Karpas-422 (cell line): ENCODE measurements at places on chromosomes 4 and X. TPM values are rescaled to one million over a fixed set of nuclear protein-coding genes. Genes with fewer than 3 reads are reported as not detected.

DNA sequence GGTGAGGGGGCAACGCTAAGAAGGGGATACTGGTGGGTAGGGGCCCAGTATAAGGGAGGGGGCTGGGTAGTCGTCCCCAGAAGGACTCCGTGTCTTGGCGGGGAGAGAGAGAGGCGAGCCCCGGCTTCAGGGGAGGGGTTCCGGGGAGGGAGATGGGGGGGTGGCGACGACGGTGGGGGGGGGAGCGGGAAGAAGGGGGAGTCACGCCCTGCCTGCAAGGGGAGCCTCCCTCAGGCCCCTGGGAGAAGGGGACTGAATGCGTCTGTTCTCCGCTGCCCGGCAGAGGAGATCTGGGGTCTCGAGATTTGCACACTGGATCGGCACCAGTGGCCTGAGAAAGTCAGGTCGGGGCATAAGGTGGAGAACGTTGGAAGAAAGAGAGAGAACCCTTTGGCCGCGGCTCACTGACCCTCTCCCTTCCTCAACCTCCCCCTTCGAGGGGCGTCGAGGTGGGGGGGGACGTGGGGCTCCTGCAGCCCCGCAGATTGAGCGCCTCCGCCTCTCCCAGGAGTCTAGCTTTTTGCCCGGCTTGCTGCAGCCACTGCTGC, 609 bp upstream of the BCORL1 start:
- peak; percentile 47 for DNase-seq

DNA sequence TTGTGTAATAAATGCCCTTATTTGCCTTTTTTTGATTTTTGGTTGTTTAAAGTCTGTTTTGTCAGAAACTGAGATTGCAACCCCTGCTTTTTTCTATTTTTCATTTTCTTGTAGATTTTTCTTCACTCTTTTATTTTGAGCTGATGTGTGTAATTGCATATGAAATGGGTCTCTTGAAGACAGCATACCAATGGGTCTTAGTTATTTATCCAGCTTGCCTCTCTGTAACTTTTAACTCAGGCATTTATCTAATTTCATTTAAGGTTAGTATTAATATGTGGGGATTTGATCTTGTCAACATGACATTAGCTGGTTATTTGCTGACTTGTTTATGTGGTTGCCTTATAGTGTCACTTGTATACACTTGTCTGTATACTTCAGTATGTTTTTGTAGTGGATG, 378.0 kb downstream of the CPXCR1 start:
- DNase-seq, result no peak

- no peak for DNase-seq
Observed at GRCh38 chrX:72048510-72049455, 82.9 kb downstream of the RTL5 start.

- no peak for DNase-seq
Observed at GRCh38 chr4:178340468-178340867, 898.2 kb upstream of the AGA start.

- no peak for DNase-seq
Observed at GRCh38 chrX:1434871-1435240, 17.9 kb downstream of the ASMTL start.

DNA sequence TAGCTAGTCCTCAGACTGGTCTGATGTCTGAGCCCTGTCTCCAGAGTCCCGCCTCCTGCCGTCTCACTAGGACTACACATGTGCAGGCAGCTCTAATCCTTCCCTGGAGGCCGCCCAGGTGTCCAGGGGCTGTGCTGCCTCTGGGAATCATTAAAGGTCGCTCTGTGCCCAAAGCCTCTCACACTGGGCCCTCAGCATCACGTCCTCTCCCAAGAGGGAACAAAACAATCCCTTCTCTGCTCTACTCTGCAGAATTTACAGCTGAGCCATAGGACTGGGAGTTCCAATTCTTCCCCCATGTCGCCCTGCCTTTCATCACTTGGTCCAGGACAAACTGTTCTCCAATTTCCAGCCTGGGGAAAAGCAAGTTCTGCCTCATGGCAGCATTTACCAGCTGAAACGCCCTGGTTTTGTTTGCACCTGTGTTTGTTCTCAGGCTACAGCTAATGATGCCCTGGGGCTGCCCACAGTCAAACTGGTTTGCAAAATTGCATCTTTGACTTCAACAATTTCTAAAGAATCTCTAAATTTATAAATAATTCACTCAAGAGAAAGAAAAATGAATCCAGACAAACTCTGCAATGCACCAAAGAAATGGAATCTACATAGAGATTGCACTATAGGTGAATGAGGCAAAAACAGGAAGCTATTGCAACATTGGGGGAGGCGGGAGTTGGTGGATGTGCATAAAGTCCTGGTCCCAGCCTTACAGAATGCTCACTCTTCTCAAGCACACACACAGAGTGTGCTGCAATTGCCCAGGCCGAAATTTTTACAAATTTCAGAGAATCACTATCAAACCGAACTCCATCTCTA, 7.2 kb upstream of the MRFAP1 start:
- peak; percentile 70 for DNase-seq

- DNase-seq, result no peak
Observed at GRCh38 chrX:67893931-67894330, 350.1 kb downstream of the AR start.

GRCh38 chr4:138870737-138871554, 144.6 kb upstream of the NOCT start:
- peak; percentile 87 for DNase-seq

GRCh38 chr4:8121292-8122015, 37.2 kb downstream of the ABLIM2 start:
- DNase-seq, result no peak

- DNase-seq, result no peak
Observed at GRCh38 chrX:20361081-20361889, 94.6 kb upstream of the RPS6KA3 start.

- no peak for DNase-seq
Observed at GRCh38 chrX:84320614-84321013, 132.6 kb upstream of the RPS6KA6 start.

DNA sequence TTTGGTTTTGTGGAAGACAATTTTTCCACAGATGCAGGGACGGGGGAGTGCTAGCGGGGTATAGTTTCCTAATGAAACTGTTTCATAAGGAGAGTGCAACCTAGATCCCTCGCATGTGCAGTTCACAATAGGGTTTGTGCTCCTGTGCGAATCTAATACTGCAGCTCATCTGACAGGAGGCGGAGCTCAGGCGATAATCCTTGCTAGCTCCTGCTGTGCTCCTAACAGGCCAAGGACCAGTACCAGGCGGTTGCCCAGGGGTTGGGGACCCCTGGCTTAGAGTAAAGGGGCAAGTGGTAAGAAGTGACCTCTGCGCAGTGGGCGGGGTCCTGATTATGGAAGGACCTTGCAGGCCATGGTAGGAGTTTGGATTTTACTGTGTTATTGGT, 3.8 kb downstream of the SCML1 start:
- DNase-seq, result no peak

DNA sequence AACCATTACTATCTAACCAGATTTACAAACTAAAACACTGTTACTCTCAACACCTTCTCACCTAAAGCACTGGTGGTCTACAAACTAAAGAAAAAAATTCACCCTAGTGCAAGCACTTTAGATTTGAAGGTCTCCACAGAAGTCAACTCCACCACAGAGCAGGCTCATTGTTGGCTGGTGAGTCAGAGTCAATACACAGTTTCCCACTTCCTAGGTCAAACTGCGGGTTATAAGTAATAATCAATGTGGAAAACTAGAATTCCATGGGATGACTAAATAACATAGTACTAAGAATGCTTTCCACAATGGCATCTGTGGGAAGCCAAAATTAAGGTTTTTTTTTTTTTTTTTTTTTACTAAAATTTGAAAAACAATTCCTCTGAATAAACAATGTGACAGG, 191.8 kb downstream of the PDGFC start:
- DNase-seq, result no peak

DNA sequence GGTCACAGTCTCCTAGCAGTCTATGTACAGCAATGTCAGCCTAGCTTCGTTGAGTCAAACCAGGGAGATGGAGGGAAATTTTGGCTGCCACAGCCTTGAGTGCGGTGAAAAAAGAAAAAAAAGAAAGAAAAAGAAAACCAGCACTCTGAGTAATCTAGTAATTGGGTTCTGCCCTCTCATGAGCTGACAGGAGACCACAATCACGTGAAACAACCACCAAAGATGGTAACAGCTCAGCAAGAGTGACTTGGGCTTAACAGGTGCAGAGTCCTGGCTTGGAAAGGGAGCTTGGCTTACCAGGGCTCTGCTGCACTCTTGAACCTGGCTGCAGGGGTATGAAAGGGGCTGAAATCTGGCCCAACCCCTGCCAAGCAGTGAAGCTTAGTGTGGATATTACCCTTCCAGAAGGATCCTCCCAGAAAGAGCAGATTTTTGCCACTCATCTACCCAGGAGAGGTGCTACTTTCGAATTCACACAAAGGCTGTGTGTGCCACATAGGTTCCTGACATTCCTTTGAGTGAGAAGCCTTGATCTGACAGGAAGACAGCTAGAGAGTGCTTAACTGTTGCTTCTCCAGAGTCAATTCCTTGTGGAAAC, 350.3 kb downstream of the PTTG2 start:
- no peak for DNase-seq

DNA sequence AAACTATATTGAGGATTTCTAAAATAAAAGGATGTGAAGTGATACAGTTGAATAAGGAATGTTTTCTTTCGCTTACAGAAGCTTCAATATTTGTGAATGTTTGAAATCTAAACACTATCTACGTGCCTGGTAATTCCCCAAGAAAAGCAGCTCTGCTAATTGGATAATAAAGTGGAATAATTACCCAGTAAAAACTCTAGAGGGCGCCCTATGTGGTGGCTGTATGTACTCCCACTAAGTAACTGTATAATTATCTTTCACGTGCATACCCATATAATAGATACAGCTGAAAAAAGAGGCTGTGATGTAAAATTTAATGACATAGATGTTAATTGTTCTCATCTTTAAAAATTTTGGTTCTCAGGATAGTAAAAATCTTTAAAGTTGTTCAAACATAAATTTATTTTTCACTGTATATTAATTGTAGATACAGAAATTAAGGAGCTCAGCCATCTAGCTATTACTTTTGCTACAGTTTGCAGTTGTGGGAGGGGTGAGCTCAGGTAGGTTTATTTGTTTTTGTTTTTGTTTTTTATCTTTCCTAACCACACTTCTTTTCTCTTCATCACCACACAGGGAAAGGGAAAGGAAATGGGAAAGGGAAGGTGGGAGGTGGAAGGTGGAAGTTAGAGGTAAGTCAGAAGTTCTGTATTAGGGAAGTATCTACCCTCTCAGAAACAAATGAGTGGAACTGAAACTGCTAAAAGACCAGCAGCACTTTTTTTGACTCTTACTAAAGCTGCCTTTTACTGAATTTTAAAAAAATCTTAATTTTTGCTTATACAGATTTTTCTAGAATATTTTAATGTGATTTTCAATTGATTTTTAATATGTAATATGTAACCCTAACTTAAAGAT, 151.7 kb upstream of the RPS6KA6 start:
- peak; percentile 83 for DNase-seq

Gene CT83
- total RNA-seq, result not detected in 2 replicates

Gene FAM114A1
- total RNA-seq, result 1.6 and 4.1 TPM in 2 replicates

Gene CNGA1
- not detected in 2 replicates for total RNA-seq

Gene ANKRD50
- not detected in 2 replicates for total RNA-seq
